GM12864 (cell line): ENCODE measurements at places on chromosomes 6 and 20.

GRCh38 chr20:8492173-8492572 is 360.1 kb downstream of the PLCB1 start:
- DNase-seq = no peak

DNA sequence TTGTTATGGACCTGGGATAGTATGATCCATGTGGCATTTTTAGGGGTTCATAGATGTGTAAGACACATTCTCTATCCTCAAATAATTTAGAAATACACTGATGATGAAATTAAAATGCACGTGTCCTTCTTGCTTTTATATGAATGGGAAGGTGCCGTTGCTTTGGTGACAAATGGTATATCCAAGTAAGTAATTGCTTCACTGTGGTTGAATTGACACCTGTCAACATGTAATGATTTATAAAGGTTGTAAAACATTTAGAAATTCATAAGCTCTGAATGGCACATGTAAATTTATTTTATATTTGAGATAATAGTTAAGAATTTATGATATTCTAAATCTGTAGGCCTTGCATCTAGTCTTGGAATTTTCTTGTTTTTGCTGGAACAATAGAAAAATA is 227.0 kb downstream of the PHACTR1 start:
- no peak for DNase-seq

- no peak for DNase-seq
Observed at GRCh38 chr6:29200767-29201662, 30.3 kb downstream of the OR2J2 start.

DNA sequence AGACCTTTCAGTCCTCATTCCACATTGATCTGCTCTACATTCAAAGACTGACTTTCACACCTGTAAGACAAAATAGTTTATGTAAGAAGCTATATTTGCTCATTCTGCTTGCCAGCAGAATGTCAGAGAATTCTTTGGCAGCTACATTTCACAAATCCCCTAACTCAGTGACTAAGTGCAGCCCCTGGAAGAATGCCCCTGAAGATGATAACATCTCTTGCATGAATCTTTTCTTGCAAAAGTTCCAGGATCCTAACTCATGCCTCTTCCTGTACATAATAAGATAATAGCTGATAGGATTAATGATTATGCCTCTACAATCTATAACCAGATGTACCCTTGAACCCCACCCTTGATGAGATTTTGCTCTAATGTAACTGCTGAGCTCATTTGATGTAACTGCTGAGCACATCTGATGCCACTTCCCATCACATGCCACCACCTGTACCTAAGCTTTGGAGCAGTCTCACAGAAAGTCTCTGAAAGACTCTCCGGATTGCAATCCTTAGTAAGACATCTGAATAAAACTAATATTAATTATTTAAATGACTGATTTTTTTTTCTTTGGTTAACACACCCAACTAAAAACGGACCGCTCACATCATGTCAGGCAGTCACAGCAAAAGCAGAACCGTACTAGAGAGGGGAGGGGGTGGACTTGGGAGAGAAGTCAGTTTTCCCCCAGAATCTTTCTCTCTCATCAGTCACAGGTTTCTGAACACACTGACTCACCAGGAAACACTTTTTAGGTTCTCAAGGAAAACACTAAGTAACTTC is 684 bp upstream of the DNAH8 start:
- no peak for DNase-seq

DNA sequence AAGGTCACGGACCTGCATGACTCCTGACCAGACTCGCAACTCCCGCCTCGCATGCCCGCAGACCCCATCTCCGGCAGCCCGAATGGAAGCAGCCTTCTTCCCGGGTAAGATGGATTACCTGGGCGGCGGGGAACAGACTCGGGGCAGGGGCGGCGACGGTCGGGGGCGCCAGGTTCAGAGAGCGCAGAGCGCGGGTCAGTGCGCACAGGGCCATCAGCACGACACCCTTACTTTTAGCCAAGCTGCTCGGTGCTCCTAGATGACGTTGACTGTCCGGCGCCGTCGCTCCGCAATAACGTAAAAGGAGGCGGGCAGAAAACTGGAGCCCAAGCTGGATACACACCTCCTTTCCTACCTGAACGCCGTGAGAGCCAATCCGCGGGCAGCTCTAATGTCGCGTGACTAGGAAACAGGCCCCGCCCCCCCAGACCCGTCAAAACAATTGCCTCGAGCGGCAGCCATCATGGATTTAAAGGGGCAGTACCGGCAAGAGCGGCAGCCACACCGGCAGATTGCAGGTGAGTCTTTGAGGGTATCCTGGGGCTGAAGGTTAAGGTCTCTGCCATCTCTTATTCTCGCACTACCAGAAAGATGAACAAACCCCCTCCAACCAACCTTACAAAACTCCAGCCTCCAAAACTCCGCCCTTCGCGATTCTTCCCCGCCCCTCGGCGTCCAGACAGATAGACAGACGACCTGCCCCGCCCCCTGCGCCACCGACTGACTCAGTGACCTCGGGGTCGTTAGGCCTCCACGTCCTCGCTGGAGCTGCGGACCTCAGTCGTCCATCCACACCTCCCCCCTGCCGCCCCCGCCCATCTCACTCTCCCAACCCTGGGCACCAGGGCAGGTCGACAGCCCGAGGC is at the start of the genes KLC4 and MRPL2:
TSS of gene KLC4 (plus strand) at position 464 of the 866 bp plus-strand sequence. CDS start 1,705 bp downstream, outside the sequence.
TSS of gene MRPL2 (minus strand) at position 267 of the 866 bp plus-strand sequence. CDS start at position 214, 53 bp downstream.
- peak; percentile 96 for DNase-seq

DNA sequence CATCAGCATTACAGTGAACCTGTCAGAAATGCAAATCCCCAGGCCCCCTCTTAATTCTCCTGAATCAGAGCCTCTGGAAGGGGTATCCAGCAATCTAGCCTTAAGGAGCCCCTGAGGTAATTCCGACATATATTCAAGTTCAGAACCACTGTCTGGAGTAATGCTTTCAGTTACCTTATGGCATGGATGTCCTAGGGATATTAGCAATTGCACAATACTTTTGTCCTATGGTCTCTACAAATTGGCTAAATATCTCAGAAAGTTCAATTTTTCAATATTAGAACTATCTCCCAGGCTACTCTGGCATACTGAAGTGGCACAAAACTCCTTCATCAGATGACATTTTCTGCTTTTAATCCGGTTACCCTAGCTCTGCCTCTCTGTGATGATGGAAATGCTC is 6.4 kb downstream of the NSFL1C start:
- no peak for DNase-seq

- no peak for DNase-seq
Observed at GRCh38 chr6:106069478-106069877, 16.7 kb upstream of the PRDM1 start.

- no peak for DNase-seq
Observed at GRCh38 chr20:36130390-36130789, 24.1 kb upstream of the EPB41L1 start.

DNA sequence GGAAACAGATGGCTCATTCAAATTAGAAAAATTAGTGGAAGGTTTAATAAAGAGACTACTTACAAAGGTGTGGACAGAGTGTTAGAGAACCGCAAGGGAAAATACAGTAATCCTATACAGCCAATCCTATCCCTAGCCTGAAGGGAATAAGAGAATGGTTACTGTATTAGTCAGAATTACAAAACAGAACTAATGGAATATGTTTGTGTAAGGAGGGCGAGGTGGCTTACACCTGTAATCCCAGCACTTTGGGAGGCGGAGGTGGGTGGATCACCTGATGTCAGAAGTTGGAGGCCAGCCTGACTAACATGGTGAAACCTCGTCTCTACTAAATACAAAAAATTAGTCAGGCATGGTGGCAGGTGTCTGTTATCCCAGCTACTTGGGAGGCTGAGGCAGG is 16.3 kb upstream of the TRPC4AP start:
- DNase-seq = no peak
